Activated T-cell treated with anti-CD3 and anti-CD28 coated beads, Interleukin-2, amount 50 U/mL, for 1 hour (primary cell): ENCODE measurements at places on chromosomes 2 and 18.
A peak's percentile ranks its signal among the peaks of the same experiment; 100 is the strongest.

DNA sequence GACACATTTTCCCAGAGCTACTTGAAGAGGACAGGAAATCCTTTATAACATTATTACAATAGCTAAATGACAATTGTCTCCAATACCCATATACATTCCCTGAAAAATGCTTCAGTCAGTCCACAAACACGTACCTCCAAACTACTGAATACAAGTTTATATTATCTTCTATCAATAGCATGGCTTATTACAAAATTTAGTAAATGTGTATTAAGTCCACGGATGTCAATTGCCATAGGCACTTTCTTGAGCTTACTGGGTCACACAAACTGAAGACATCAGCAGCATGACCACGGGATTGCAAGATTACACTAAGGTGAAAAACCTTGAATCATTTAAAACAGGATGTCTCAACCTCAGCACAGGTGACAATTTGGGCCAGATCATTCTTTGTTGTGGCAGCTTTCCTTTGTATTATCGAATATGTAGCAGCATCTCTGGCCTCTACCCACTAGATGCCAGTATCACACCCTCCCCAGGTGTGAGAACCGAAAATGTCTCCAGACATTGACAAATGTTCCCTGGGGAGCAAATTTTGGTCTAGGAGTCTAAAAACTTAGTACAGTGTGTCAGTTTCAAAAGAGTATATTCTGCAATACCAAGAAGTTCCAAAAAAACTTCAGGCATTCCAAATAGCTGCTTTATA is 1.4 kb downstream of the MBD2 start:
- DNase-seq = peak; percentile 31

GRCh38 chr2:22290302-22290701 is 1094.7 kb upstream of the KLHL29 start:
- no peak for DNase-seq

- DNase-seq = no peak
Measured at GRCh38 chr2:201472411-201472810, 20.9 kb downstream of the STRADB start.

GRCh38 chr2:144942516-144943256 is 422.8 kb upstream of the ZEB2 start:
- no peak for DNase-seq

- DNase-seq = no peak
Measured at GRCh38 chr2:229591611-229592010, 122.7 kb downstream of the DNER start.

GRCh38 chr2:167424803-167425755 is 536.8 kb downstream of the XIRP2 start:
- no peak for DNase-seq

DNA sequence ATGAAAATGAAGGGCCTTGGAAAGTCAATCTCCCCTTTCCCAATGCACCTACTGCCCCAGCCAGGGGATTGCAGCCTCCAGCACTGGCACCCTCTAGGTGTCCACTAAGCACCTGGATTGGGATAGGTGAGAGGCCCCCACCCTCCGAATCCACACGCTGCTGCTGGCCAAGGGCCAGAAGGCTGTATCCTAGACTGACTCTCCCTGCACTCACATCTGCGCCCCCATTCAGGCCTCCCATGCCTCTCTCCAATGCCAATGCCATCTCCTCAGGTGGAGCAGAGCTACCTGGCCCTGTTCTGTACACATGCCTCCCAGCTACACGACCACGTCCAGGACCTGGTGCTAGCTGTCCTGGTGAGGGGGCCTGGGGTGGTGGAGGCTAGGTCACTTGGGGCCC is 9.8 kb downstream of the MFSD2B start:
- no peak for DNase-seq

DNA sequence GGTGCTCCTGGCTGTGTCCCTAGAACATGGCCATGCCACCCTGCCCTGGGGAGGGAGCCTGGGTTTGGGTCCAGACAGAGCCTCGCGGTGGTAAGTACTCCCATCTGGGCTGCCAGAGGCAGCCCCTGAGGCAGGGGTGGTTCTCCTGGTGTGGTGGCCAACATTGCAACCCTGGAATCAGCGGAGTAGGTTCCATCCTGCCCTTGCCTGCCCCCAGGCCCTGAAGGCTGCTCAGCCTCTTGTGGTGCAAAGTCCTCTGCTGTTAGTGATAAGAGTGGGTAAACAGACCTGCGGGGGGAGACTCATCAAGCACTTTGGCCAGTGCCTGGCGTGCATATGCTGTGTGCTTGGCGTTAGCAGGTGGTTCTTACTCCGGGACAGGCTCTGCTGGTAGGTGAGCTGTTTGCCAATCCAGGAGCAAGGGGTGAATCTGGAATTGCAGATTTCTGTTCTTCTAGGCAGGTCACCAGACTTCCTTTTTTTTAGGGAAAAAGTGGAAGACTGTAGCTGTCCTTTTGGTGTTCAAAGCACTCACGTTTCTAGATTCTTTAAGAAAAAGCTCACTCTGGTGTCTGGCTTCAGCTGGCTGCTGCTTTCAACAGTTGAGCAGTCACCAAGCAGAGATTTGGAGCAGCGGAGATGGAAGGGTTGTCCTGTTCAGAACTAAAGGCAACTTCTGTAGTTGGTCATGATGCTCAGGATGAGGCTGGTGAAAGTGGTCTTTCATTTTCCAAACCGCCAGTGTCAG is 3.2 kb downstream of the CNNM3 start:
- DNase-seq = no peak

- no peak for DNase-seq
Measured at GRCh38 chr2:101883860-101884259, 107.9 kb upstream of the IL1R2 start.

GRCh38 chr2:31219131-31219969 is 2.0 kb upstream of the CAPN14 start:
- DNase-seq = no peak

DNA sequence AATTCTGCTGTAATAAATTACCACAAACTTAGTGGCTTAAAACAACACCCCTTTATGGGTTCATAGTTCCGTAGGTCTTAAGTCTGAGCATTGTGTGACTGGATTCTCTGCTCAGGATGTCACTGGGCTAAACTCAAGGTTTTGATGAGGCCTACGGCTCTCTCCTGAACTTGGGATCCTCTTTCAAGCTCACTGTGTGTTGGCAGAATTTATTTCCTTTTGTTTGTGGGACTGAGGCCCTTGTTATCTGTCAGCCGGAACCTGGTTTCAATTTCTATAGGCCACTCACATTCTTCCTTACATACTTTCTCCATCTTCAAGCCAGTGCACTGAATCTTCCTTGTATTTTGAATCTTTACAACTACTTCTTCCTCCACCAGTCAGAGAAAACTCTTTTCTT is 290.2 kb downstream of the AKAIN1 start:
- no peak for DNase-seq

DNA sequence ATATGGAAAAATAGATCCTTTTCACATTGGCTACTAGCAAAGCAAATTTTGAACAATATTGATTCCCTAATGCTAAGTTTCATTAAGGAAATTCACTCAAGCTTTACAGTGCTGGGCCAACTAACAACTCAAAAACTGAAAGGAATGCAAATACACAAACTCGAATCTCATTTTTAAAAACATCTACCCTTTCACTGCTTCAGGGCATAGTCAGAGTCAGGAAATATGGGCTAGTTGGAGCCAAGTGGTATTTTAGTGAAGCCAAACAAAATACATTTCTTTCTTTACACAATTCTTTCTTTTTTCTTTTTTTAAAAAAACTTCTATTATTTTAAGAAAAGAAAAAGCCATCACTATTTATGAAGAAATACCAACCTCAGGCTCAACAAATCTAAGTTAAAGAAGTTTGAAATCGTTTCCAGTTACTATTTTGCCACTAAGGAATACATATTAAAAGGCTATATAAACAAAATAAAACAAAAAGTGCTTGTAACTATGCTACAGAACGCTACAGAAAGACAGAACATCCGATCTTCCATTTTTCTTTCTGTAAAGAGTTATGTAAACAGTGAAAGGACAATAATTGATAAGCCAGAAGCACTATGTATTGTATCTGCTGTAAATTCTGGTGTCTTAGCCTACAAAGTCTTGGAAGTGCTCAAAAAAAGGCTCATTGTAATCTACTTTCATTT is 113.6 kb upstream of the STK17B start:
- DNase-seq = no peak

- no peak for DNase-seq
Measured at GRCh38 chr2:236261452-236261851, 2.8 kb downstream of the ASB18 start.
